ENCODE measurements at places on chromosomes 2 and 18.

DNA sequence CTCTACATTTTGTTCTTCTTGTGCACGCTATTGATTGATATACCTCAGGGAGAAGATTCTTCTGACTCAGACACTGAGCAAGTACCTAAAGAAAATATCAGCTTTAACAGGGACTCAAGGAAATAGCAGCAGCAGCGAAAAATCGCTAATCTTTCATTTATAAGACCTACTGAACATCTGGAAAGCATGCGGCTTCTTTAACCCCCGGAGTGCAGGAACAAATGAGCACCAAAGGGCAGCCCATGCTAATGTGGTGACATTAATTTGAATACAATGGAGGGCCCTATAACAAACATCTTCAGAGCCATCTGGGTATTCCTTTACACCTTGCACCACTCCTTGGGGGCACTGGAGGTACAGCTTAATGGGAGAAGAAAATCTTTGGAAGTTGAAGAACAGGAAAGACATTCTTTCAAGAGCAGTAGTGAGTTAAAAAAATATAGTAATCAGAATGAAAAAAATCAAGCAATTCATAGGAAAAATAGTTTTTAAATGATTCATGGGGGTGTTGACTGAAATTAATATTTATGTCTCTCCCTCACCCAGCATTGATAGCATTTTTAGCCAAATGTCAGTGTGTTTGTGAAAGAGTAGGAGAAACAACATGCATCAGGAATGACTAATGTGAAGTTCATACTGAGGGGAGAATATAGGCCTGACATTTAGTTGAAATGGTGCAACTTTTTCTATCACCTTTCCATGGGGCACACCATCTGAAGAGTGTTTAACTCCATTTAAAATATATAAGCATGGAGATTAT is 281.7 kb downstream of the HRH4 start:
- DNase-seq: no peak

DNA sequence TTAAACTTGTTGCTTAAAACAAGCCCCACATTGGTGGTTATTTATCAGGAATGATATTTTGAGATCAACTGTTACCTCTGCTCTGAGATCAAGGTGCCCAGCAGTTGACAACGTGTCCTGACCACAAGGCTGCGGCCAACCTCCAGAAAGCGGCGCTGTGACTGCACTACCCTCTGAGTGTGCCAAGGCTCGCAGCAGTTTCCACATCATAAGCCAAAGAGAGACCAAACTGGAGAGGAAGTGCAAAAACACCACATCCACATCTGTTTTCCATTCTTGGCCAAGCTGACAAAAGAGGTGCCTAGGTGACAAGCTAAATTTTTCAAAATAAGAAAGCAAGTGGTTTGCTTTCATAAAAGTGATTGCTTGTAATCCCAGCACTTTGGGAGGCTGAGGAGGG is 410.8 kb upstream of the POU3F3 start:
- DNase-seq: no peak

DNA sequence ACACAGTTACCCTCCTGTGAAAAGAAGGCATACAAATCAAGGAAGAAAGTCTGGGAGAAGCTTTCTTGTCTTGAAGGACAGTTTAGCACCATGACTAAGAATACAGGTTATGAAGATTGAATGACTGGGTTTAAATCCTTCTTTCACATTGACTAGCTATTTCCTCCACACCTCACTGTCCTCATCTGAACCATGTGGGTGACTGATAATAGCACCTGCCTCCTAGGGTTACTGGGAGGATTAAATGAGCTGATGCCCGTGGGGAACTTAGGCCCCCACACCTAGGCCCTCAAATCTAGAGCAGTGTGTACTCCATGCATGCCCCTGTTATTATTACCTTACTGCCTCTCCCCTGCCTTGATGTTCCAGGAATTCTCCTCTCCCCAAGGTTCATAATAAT is 202.9 kb downstream of the FBXO15 start:
- no peak for DNase-seq

GRCh38 chr18:71450257-71450656 is 1093.9 kb downstream of the CBLN2 start:
- no peak for DNase-seq

GRCh38 chr2:168915441-168916330 is 14.6 kb downstream of the G6PC2 start:
- DNase-seq: no peak

DNA sequence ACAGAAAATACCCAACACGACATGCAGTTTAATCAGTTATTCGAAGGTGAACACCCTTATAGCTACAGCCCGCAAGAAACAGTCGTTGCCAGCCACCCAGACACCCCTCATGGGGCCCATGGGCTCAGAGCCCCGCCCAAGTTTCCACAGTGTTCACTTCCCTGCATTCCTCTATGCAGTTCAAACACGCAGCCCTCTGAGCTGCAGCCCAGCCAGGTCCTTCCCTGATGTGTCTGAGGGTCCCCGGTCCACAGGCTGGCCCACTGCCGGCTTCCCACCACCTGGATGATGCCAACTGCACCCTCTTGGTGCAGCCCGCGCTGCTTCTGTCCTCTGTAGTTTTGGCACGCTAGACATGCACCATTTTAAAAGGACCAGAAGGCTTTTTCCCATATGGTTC is 87.4 kb downstream of the ZNF516 start:
- DNase-seq: no peak

DNA sequence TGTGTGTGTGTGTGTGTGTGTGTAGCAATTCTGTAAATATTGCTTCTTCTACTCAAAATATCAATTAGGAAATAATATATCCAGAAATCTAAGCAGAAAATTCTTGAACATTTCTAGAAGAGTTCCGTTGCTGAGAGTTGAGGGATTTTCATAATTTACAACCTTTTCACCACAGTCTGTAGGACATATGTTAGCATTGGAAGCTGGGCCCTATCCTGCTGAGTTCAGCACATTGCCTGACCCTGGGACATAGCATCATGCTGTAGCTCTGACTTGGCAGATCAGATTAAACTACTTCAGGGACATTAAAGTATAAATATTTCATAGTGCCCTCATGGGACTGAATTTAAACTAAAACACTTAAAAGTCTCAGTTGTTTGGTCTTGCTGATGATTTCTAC is 129.2 kb upstream of the KCNH7 start:
- no peak for DNase-seq
